ENCODE measurements at places on chromosomes 3 and 15.

DNA sequence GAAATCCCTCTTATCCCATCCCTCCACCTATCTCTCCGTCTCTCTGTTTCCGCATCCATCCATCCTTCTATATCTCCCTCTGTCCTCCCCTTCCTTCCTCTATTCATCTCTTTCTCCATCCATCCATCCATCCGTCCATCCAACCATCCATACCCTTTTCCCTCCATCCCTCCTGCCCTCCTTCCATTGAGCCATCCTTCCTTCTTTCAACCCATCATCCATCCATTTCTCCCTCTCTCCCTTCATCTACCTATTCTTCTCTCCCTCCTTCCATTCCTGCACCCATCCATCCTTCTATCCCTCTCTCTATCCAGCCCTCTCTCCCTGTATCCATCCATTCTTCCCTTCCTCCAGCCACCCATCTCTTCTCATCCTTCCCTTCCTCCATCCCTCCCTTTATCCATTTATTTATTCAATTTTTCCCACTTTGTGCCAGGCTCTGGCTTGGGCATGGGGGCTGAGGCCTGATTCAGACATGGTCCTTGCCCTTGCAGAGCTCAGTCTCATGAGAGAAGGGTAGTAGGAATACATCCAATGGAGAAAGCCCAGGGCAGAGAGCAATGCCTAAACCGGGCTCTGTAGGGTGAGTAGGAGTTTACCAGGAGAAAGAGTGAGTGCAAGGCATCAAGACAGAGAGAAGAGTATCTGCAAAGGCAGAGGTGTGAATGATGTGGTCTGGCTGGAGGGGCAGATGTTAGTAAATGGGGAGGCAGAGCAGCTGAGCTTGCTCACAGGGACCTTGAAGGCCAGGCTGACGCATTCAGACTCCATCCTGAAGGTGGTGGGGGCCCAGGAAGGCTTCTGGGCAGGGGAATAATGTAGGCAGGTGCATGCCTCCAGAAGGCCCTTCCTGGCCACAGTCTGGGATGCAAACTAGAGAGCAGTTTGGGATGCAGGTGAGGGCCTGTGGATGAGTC is 19.5 kb upstream of the FBLN2 start:
- no peak for DNase-seq

- no peak for DNase-seq
Measured at GRCh38 chr3:43923104-43923882, 232.6 kb downstream of the ABHD5 start.

GRCh38 chr3:43641306-43642114 is 19.7 kb upstream of the ANO10 start:
- DNase-seq, result no peak

GRCh38 chr3:27171113-27171512 is 198.1 kb downstream of the NEK10 start:
- no peak for DNase-seq

DNA sequence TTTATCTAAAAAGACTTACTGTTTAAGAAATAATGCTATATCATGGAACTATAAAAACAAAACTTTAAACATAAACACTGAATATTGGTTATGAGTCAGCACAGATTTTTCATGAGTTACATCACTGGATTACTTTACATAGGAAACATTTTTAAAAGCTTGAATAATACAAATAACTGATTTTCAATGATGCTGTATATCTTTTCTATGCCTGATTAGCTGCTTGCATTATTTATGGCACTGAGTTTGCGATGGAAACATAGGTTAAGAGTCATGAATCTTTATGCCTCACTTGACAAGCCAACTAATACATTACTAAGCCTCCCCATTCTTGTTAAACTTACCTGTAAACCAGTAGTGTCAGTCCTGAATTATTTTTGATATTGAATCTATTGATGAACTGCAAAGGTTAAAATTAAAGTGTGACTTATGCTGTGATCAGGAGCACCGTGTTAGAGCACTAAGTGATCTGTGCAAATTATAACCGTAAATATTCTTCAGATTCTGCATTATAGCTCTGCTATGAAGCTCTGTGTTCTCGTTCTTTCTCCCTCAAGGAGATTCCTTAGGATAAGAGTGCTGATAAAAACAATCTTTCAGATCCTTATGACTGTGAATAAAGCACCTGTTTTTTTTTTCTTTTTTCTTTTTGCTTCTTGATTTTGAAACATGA is 437.3 kb upstream of the BCHE start:
- no peak for DNase-seq

DNA sequence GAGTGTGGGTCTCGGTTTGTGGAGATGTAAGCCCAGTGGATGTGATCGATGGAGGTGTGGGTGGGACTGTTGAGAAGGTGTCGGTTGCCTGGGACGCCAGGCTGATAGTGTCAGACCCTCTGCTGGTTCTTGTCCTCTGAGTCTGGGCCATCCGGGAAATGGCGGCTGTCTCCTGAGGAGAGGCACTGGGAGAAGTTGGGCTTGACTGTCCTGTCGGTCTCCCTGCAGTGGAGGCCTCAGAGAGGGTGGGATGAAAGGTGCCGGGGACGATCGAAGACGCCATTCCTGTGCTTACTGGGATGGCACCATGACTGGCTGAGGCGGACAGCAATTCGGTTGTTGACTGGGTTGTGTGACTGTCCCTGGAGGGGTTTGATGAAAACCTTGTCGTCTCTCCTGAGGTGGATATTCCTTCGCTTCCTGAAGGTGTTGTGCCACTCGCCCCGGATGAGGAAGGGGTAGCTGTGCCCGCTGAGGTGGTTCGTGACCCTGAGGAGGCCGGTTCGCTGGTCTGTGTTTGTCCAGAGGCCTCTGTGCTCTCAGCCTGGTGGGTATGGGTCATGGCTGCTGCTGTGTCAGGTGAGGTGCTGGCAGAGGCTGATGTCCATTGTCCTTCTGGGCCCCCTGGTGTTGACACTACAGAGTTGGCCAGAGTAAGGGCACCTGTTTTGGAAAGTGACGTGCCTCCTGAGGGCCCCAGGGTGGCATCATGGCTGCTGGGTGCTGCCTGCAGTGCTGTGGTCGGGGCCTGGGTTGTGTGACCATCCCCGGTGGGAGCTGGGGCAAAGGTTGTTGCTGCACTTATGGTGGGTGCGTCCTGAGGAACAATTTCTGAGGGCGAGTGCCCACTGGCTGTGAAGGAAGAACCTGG is 22.8 kb downstream of the MUC4 start:
- DNase-seq, result no peak

- DNase-seq, result no peak
Measured at GRCh38 chr3:126342991-126343648, 14.1 kb downstream of the KLF15 start.

DNA sequence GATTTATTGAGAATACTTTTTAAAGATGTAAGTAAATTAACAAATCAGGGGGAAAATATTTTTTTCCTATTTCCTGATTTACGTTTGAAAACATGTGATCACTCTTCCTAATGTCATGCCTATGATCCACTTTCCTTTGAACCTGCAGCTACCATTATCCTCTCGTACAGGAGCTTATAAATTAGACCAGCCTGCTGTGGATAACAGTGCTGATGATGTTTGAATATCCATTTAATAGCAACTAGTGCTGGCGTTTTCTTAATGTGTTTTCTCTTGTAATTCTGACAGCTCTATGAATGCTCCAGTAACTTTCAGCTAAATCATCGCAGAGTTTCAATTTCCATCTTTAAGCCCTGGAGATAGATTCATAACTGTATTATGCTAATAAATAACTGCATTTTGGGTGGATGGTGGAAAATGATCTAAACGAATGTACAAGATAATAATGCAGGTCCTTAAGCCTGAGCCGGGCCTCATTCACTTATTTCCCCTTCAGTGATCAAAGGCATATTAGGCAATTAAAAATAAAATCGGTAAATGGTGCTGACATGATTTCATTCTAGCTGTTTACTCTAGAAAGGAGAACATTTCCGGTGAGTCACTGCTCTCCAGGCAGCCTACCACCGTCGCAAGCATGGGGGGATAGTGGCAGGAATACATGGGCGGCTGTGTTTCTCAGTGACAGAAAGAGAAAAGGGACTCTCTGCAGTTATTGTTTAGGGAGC is 58.5 kb upstream of the SLC24A5 start:
- DNase-seq, result no peak

- no peak for DNase-seq
Measured at GRCh38 chr3:20857636-20858035, 671.6 kb upstream of the SGO1 start.

GRCh38 chr3:71504250-71505036 is 79.1 kb downstream of the FOXP1 start:
- DNase-seq, result no peak

GRCh38 chr15:64681424-64682024 is 93.9 kb downstream of the RBPMS2 start:
- DNase-seq, result no peak

DNA sequence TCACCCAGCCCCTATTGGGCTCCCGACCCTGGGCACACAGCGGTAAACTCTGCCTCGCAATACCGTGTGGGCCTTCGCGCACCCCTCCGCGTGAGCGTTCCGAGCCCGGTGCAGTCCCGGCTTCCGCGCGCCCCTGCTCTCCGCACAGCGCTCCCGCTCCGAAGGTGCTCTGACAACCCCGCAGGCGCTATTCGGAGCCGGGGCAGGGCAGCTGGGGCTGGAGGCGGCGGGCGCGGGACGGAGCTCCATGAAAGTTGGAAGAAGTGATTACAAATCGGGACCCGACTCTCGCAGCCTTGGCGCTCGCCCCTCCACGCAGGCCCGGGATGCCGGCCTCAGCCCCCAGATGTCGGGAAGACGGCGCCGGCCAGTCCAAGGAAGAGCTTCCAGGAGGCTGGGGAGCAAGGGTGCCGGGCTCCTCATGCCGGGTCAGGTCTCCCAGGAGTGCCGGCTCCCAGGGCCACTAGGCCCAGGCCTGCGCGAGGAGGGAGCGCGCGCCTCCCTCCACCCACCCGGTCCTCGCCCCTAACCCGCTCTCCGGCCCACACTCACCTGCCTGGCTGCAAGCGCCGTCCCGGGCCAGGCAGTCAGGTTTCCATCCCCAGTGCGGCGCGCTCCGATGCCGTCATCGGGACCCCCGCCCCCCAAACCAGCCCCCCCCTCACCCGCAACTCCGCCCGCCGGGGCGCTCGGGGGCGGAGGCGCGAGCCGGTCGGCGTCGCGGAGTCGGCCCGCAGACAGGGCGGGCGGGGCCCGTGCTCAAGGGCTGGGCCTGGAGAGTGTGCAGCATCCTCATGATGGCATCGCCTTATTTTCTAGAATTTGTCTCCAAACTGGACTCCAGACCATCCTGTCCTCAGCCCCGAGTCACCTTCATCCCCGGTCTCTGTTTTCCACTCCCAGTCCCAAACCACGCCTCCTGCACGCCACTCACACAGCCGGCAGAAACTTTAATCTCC is at the start of gene KIF7:
TSS of gene KIF7 (minus strand) at position 621 of the 959 bp plus-strand sequence. CDS start 2,537 bp downstream, outside the sequence.
- peak; percentile 49 for DNase-seq

DNA sequence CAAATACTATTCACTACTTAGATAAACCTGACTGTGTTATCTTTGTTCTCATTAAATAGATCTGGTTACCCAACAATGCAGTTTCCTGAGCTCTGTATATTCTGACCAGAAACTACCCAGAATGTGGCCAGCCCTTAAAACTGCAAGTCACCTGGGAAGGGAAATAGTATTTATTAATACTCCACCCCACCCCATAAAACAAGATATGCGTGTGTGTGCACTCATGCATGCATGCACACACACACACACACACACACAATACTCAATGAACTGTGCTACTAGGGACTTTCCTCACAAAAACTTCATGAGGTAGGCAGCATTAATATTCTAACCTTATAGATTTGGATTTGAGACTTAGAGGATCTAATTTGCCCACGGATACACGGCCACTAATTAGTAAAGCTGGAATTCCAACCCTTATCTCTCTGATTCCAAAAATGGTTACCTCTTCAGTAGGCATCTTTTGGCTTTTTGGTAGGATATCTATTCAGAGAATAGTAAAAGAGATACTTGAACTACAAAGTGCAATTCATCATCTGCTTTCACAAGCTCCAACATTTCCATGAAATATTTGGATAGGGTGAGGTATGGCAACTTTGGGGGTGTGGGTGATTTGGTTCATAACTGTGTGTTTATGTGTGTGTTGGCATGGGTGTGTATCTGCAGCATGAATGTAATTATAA is 197.0 kb upstream of the CFAP20DC start:
- DNase-seq, result no peak

GRCh38 chr15:76999996-77000395 is 5.1 kb downstream of the PSTPIP1 start:
- DNase-seq, result no peak

- no peak for DNase-seq
Measured at GRCh38 chr15:81633889-81634288, 259.9 kb upstream of the TMC3 start.
